ENCODE measurements at places on chromosomes 7 and 10.

DNA sequence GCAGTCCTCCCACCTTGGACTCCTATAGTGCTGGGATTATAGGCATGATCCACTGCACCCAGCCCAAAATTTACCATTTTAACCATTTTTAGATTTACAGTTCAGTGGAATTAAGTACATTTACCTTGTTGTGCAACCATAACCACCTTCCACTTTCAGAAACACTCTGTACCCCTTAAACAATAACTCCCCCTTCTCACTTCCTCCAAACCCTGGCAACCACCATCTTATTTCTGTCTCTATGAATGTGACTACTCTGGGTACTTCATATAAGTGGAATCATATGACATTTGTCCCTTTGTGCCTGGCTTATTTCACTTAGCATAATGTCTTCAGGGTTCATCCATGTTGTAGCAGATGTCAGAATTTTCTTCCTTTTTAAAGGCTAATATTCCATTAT, 33.6 kb downstream of the SUFU start:
- no peak for DNase-seq

GRCh38 chr7:92717993-92718716, 118.2 kb downstream of the CDK6 start:
- DNase-seq = peak; percentile 84

- DNase-seq = no peak
These were observed 649 bp downstream of the SCD start for GRCh38 chr10:100347568-100348195.

- DNase-seq = no peak
These were observed 19.1 kb upstream of the PARP12 start for GRCh38 chr7:140081774-140082425.

DNA sequence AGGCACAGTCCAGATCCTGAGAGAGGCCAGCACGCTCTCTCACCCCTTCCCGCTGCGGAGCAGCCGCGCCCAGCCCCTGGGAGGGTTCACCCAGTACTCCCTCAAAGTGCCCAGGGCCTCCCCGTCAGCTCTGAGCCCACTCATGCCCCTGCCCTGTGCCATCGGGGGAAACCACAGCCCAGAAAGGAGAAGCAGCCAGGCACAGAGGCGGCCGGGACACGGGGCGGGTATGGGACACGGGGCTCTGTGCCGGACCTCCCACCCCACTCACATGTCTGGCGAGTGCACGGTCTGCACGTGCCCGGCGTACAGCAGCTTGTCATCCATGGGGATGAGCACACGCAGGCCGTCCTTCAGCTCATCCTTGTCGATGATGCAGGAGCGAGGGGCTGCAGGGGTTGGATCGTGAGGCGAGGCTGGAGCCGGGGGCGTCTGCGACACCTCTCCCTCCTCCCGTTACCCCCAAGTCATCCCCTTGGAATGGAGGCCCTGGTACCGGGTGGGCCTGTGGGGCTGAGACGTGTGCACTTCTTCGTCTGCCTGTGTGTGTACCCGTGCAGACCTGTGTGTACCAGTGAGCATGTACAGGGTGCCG, 38.2 kb downstream of the SLC29A4 start:
- DNase-seq = no peak

DNA sequence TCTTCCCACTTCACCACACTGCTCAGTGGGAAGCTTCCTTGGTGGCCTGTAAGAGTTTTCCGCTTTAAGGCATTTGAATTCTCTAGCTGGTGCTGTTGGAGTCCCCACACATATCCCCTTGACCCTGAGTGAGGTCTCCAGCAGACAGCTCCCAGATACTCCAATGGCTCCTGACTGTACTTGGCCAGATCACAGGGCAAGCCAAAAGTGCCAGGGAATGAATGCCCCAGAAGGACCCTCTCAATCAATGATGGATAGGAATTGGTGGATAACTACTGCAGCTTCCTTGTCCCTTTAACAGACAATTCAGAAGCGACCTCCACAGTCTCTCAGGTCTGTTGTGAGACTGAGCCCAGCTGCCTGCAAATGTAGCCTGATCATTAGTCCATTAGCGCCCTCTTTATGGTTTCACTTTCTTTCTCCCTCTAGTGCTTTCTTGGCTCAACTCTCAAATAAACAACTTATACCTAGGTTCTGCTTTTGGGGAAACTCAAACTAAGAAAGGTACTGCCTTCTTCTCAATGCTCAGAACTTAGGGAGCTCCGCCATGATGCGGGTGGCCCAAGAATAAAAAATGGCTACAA, 283.0 kb downstream of the TCF7L2 start:
- no peak for DNase-seq

DNA sequence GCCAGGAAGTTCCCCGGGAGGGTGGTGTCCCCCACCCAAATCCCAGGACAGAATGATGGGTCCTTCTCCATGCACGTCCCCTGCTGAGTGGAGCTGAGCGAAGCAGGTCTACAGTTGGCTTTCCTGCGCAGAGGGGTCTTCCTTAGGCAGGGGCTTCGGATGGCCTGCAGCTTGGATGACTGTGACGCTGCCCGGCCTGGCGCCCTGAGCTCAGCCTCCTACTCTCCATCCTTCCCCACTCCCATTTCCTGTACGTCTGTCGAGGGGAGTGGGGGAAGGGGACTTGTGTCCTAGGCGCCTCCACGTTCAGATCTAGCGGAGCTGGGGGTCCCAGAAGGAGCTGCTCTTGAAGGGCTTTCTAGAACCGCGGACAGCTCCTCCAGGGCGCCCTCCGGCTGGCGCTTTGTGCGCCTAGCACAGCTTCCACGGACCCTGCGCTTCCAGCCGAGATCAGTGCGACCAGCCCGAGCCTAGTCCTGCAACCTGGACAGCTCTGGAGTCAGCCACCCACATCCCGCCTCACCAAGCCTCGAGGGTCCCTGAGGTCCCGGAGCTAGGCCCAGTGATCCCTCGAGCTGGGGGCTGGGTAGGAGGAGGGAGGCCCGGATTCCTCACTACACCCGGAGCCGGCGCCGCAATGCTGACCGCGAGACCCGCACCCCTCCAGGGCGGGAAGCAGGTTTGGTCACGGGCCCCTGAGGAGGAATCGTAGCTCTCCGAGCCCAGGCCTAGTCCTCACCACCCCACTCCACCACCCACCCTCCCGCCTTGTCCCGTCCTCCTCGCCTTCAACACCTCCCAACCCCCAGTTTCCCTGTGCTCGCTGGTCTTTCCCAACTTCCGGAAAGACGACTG, 1.9 kb downstream of the GRID1 start:
- no peak for DNase-seq

DNA sequence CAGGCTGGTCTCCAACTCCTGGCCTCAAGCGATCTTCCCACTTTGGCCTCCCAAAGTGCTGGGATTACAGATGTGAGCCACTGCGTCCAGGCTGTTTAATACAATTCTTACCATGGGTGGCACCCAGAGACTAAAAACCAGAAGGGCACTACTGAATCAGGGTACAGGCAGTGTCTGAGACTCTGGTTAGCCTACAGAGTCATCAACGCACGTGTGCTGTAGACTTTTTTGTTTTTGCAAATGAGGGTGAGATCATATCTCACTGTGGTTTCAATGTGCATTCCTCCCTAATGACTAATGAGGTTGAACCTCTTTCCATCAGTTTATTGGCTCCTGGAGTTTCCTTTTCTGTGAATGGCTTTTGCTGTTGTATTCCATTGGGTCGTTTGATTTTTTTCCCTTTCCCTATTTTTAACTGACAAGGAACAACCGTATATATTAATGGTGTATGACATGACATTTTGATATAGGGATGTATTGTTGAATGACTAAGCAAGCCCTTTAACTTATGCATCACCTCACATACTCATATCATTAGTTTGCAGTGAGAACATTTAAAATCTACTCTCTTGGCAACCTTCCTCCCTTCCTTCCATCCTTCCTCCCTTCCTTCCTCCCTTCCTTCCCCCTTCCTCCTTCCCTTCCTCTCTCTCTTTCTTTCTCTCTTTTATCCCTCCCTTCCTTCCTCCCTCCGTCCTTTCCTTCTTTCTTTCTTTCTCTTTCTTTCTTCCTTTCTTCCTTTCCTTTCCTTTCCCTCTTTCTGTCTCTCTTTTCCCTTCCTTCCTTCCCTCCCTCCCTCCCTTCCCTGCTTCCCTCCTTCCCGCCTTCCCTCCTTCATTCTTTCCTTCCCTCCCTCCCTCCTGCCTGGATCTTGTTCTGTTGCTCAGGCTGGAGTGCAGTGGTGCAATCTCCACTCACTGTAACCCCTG, 9.3 kb upstream of the TMEM270 start:
- DNase-seq = peak; percentile 85

- no peak for DNase-seq
These were observed 280.9 kb upstream of the HGF start for GRCh38 chr7:82050792-82051191.

GRCh38 chr7:107027208-107027607, 17.3 kb upstream of the PRKAR2B start:
- no peak for DNase-seq

- no peak for DNase-seq
These were observed 125.7 kb downstream of the ZMYND11 start for GRCh38 chr10:260819-261429.

DNA sequence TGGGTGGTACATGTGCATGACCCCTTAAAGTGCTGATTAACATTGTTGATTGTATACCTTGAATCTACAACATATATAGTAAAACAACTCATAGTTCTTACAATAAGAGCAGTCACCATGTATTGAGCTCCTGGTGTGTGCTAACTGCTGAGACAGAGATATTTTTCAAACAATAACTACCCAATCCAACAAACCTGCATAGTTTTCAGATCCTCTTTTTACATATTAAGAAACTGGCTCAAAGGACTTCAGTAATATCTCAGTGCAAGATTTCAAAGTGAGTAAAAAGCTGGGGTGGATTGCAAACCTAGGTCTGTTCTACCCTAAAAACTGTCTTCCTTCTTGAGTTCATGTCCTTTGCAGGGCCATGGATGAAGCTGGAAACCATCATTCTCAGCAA, 272.2 kb downstream of the SNX13 start:
- no peak for DNase-seq

GRCh38 chr10:71363936-71364335, 32.8 kb upstream of the CDH23 start:
- no peak for DNase-seq

- no peak for DNase-seq
These were observed 2.1 kb downstream of the CBLL1 start for GRCh38 chr7:107746006-107746405.

GRCh38 chr10:123101872-123102271, 33.9 kb upstream of the HMX3 start:
- DNase-seq = no peak

DNA sequence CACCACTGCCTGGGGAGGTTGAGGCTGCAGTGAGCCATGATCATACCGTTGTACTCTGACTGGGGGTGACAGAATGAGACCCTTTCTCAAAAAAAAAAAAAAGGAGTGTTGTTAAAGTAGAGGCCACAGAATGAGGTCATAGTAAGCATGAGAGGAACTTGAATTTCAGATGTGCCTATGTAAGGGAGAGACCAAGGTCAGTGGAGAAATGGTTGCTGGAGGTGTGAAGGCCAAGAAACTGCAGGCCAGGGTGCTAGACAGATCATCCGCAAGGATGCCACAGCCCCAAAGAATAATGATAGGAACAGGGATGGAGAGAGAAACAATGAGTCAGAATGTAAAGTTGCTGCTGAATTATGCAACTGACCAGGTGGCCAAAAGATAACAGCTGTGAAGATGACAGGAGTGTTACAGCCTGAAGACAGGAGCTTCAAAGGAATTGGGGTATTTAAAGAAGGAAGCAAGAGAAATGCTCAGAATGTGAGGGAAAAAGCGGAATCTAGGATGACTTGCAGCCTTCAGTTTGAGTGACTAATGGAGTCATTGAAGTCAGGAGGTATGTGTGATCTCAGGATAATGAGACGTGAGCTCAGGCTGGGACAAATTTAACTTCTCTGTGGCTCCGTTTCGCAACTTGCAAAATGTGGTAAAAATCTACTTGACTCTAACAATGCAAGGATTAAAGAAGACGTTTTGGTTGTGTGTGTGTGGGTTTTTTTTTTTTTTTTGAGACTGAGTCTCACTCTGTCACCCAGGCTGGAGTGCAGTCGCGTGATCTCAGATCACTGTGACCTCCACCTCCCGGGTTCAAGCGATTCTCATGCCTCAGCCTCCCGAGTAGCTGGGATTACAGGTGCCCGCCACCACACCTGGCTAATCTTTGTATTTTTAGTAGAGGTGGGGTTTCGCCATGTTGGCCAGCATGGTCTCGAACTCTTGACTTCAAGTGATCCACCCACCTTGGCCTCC, 22.2 kb downstream of the TYW1B start:
- DNase-seq = no peak

GRCh38 chr10:44749151-44749550, 162.0 kb upstream of the TMEM72 start:
- no peak for DNase-seq

DNA sequence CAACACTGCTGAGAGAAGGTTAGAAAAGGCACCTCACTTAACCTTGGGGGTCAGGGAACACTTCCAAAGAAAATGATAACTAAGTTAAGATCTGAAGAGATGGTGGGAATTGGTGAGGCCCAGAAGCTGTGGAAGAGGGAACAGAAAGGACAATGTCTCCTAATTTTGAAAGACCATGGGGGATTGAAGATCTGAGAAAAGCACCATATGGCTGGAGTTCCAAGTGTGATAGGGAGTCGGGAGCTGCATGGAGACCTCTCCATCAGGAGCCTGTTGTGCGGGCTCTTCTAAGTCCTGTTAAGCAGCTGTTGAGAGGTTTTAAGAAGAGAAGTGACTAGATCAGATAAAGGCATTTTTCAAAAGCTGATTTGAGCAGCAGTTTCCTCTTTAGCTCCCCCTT, 254.3 kb downstream of the CDK14 start:
- DNase-seq = no peak

DNA sequence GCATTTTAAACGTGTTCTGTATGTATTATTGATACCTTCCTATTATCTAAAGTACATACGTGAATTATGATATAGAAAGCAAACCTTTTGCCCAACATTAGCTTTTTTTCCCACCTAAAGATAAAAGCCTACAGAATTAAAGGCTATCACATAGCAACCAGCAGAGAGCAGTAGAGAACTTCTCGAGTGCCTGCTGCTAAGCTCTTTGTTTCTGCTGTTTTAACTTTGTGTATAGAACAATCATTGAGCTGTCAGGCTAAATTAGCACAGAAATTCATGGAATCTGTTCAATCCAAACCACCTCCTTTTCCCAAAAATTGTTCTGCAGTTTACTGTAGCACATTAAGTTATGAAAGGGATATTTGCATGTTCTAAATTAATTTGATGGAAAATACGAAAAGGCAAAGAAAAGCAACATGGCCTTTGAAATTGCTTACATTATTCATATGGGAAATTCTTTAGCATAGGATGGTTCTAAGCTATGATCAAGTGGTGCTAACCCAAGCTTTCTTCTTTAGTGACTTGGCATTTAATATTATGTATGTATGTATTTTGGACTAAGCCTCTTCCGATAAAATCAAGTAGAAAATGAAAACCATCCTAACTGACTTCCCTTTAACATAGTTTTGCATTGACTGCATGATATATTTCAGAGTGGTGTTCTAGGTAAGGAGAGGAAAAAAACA, 1288.5 kb downstream of the GATA3 start:
- DNase-seq = peak; percentile 14

GRCh38 chr7:124257638-124258308, 224.9 kb upstream of the TMEM229A start:
- no peak for DNase-seq

GRCh38 chr10:122457934-122458333, 3.4 kb upstream of the HTRA1 start:
- DNase-seq = no peak
